ENCODE measurements at places on chromosomes 3 and 15. TPM values are rescaled to one million over a fixed set of nuclear protein-coding genes. Genes with fewer than 3 reads are reported as not detected.

DNA sequence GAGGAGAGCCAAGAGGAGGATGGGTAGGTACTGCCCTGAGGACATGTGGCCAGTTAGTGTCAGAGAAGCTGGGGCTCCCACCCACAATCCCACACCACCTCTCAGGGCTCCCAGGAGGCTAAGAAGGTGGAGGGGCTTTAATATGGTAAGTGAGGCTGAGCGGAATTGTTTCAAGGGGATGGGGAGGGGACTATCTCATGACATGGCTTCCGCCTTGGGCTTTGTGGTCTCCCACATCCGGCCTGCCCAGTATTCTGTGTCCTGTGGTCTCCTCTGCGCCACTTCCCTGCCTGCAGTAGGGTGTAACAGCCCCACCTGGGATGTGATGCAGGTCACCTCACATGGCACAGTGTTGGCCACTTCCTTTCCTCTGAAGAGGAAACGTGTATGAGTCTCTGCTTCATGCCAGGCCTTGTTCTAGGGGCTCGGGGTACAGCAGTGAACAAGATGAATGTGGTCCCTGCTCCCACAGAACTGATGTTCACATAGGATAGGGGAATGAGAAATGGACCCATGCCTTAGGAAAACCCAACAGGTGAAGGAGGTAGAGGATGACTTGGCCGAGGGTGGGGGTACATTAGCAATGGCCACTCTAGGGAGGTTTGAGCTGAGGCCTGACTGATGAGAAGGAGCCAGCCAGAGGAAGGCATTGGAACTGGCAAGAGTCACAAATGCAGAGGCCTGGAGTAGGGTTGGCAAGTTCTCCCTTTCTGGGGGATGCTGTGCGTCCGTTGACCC, 3.2 kb downstream of the NEIL1 start:
- no peak for DNase-seq

DNA sequence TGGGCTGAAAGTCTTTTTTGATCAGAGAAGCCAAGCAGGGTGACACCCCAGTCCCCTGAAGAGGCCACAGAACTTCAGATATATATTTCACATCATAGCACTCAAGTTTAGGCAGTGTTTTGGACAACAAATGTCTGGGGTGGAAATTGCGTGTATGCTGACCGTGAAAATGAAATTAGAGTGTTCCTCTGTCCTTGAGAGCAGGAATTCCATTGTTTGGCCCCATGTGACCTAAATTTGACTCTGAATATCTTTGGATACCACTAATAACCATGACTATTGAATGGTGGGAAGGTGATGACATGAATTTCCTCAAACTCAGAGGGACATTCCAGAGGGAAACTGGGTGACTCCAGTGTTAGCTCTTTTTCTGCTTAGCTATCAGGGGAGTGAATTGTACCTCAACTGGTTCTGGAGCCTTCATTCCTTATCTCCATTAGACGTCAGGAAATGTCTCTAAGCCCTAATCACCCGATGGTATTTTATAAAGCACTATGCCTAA, 263.5 kb upstream of the RASGRP1 start:
- DNase-seq, result no peak

- DNase-seq, result no peak
Observed at GRCh38 chr3:143821862-143822261, 26.4 kb downstream of the SLC9A9 start.

GRCh38 chr3:175015056-175015635, 156.0 kb downstream of the NAALADL2 start:
- DNase-seq, result no peak

DNA sequence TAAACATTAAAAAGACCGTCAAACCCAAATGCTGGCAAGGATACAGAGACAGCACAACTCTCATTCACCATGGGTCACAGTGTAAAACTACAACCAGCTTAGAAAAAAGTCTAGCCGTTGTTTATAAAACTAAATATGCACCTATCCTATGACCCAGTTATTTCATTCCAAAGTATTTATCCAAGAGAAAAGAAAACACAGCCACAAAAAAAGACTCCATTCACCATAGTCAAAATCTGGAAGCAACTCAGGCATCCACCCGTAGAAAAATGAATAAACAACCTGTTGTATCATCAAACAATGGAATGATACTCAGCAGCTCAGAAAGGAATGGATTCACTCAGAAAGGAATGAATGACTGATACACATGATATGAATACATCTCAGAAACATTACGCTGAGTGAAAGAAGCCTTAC, 28.6 kb downstream of the PLD1 start:
- no peak for DNase-seq

- no peak for DNase-seq
Observed at GRCh38 chr15:69906256-69907185, 191.2 kb downstream of the TLE3 start.

DNA sequence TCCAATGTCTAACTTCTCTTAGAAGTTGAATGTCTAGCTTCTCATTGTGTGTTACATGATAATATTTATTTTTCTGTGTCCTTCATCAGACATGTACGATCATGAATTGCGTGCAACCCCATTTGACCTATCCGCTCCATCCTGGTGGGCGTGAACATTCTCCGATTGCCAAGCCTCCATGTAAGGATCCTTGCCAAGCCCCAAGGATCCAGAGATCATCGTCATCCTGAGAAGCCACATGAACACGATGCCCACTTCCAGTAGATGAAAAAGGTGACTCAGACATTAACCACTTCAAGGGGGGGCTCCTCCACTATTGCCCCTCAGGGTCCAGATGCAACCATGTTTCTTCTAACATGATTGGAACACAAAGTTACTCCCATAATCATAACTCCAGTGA, 25.5 kb upstream of the KNG1 start:
- no peak for DNase-seq

- DNase-seq, result no peak
Observed at GRCh38 chr15:41323611-41324010, 8.8 kb downstream of the OIP5 start.

- DNase-seq, result peak; percentile 27
Observed at GRCh38 chr15:71599418-71600151, 210.8 kb upstream of the NR2E3 start.

GRCh38 chr15:88748081-88748480, 55.2 kb upstream of the ACAN start:
- no peak for DNase-seq

GRCh38 chr3:178112134-178112533, 424.1 kb upstream of the KCNMB2 start:
- no peak for DNase-seq

DNA sequence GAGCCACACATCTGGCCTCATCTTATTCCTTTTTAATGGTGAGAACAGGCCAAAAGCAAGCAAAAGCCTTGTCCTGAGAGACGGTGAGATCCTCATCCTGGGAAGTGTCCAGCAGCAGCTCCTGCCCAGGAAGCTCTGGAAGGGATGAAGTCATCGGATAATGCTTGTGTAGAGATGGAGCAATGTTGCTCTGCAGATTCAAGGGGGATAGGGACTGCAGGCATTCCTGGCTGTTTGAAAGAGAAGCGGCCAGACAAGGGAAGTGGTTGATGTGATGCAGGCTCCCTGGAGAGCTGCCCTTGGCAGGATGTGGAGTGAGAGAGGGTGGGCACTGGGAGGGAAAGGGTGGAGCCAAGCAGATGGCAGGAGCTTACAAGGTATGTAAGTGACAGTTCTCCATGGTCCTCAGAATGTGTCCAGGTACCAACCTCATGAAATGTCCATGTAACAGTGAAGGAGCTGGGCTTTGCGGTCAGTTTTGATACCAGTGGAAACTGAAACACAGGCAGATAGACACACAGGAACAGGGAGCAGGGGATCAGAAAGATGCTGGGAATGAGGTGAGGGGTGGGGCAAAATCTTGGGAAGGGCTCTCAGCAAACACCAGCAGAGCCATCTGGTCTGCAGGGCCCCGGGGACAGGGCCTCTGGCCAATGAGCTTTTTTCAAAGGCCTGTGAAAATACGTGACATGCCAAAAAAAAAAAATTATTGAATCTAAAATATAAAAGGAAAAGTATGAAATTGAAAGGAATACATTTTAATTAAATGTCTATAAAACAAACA, 32.2 kb upstream of the LACTB start:
- no peak for DNase-seq

DNA sequence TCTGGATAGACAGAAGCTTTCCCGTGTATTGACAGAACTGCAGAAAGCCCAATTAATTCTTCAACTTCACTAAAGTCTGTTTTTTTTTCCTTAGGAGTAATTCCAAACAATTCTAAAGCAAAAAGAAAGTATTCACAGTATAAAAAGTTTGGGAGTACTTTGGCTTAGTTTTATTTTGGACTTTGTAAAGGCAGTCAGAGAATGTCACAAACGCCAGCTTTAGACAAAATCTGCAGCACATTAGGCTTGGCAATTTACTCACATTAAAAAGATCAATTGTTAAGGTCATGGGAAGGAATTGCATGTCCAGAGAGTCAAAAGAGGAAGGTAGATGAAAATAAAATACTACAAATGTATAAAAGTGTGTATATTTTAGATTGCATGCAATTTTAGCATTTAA, 47.5 kb upstream of the GBE1 start:
- DNase-seq, result no peak

DNA sequence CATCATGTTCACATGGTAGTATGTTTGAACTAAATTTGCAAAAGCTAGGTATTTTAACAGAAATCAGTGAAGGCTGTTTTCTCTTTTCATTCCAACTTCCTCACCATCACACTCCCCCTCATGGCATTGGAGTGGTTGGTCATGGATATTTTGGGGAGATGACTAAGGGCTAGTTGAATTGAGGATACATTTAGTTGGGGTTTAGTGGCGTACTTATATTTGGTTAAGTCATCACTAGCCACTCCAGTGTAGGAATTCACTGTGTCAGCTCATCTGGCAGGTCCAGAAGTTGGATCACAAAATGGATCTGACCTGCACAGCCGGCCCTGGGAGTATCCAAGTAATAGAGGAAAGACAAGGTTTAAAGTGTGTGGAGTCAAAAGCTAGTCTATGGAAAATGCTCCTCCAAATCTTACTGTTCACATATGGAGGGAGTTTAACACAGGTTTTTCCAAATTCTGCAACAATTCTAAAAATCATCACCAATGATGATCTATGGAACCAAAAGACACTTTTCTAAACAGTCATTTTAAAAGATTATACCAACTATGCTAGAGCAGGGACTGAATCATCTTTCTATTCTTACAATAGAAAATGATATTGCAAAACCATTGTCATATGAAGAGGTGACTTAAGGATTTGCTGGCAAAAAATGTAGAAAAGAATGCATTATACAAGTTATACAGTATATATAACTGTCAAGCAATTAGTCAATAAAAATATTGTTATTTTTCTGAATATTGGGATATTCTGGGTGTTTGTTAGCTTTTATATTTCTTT, 247.8 kb upstream of the PEX5L start:
- no peak for DNase-seq

GRCh38 chr15:38867556-38867955, 302.9 kb upstream of the RASGRP1 start:
- no peak for DNase-seq

DNA sequence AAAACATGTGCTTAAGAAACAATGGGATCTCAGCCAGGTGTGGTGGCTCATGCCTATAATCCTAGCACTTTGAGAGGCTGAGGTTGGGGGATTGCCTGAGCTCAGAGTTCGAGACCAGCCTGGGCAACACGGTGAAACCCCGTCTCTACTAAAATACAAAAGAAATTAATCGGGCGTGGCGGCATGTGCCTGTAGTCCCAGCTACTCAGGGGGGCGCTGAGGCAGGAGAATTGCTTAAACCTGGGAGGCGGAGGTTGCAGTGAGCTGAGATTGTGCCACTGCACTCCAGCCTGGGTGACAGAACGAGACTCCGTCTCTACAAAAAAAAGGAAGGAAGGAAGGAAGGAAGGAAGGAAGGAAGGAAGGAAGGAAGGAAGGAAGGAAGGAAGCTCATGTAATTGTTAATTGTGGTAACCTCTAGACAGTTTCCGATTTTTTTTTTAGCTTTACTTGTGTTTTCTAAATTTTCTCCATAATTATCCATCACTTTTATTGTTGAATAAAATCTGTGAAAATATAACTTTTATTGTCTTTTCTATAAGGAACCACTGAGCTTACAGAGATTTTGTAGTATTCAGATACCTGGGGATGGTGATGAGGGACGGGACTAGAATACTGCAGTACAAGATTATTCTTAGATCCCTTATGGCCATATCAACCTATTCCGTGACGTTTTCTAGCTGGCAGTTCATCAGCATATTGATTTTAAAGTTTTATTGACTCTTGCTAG, 506.9 kb downstream of the NR2F2 start:
- no peak for DNase-seq

- no peak for DNase-seq
Observed at GRCh38 chr15:63163217-63163616, 5.9 kb upstream of the RPS27L start.

DNA sequence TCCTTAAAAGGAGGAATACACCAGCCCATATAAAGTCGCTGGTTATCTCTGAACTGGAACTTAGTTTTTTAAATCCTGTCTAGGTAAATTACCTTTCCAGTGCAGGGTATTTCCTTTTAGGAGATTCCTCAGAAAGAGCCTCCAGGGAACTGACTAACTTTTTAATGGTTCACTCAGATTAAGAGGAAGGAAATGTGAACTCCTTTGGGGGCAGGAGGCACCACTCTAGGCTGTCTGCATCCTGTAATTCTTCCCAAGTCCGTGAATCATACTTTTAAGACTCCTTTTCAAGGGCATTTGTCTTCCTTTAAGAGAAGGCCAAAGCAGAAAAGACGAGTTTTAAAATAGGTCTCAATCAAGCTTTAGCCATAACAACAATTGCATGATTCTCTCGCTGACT, 871.2 kb upstream of the NR2F2 start:
- no peak for DNase-seq

DNA sequence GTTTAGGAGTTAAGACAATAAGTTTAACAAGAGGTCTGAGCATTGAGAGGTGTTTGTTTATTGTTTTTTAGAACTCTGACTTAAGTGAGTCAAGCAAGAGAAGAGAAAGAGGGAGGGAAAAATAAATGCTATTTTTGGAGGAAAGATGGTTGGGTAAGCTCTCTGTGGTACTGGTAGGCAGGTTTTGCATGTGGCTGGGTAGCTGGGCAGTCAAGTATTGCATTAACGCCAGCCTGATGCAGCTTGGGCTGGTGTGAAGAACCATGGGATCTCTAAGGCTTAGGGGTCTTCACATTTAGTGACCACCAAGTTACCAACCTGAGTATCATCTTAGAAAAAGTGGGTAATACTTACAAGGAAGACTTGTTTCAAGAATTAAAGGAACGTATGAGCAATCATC, 534.5 kb upstream of the SEMA6D start:
- DNase-seq, result no peak

DNA sequence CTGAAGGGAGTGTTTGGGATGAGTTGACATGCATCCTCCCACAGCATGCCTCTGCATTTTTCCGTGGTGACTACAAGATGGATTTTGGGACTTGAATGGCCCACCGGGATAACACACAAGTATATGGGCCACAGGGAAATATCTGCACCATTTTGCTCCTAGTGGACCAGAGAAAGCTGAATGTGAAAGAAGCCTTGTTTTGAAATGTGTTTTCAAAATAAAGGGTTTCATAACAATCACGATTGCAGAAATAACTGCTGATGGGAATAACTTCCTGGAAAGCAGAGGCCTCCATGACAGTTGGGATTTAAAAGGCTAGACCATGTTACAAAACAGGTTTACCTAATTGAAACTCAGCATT, 77.5 kb upstream of the PRR23C start:
- no peak for DNase-seq

GRCh38 chr3:79521221-79521848, 246.5 kb downstream of the ROBO1 start:
- DNase-seq, result no peak

GRCh38 chr3:97927704-97928103, 44.5 kb downstream of the RIOX2 start:
- DNase-seq, result no peak

NEK10 gene
- polyA plus RNA-seq, result 0.55 TPM

CYP11A1 gene
- polyA plus RNA-seq, result 738 TPM

SCG5 gene
- 81.2 TPM for polyA plus RNA-seq

DNAJA4 gene
- polyA plus RNA-seq, result 19.8 TPM

OXSM gene
- polyA plus RNA-seq, result 40.9 TPM

PLCH1 gene
- polyA plus RNA-seq, result 0.09 TPM

RBP2 gene
- 0.99 TPM for polyA plus RNA-seq

NR2E3 gene
- 0.22 TPM for polyA plus RNA-seq

GOLGA8S gene
- 0.10 TPM for polyA plus RNA-seq

All from adrenal gland (tissue), 19 donors.